BJ (cell line): ENCODE measurements at places on chromosomes 7 and 10.

GRCh38 chr7:155540553-155540952, 5.8 kb downstream of the CNPY1 start:
- no peak for DNase-seq

- DNase-seq, result no peak
These were observed 226.2 kb upstream of the IMMP2L start for GRCh38 chr7:111788286-111789047.

GRCh38 chr10:125448596-125448995, 234.4 kb downstream of the TEX36 start:
- DNase-seq, result no peak

- no peak for DNase-seq
These were observed 38.4 kb downstream of the ALDH18A1 start for GRCh38 chr10:95618101-95618500.
